ENCODE measurements at places on chromosomes 4 and X.

- no peak for DNase-seq
Measured at GRCh38 chr4:80101792-80102116, 28.7 kb upstream of the ANTXR2 start.

- no peak for DNase-seq
Measured at GRCh38 chr4:10181745-10182445, 65.3 kb upstream of the WDR1 start.

GRCh38 chr4:98490251-98490650, 168.2 kb downstream of the TSPAN5 start:
- no peak for DNase-seq

- DNase-seq, result no peak
Measured at GRCh38 chr4:150960079-150960478, 55.0 kb downstream of the LRBA start.

GRCh38 chr4:87388901-87389300, 2.1 kb downstream of the HSD17B11 start:
- no peak for DNase-seq

GRCh38 chr4:21046141-21046540, 345.9 kb downstream of the PACRGL start:
- no peak for DNase-seq

DNA sequence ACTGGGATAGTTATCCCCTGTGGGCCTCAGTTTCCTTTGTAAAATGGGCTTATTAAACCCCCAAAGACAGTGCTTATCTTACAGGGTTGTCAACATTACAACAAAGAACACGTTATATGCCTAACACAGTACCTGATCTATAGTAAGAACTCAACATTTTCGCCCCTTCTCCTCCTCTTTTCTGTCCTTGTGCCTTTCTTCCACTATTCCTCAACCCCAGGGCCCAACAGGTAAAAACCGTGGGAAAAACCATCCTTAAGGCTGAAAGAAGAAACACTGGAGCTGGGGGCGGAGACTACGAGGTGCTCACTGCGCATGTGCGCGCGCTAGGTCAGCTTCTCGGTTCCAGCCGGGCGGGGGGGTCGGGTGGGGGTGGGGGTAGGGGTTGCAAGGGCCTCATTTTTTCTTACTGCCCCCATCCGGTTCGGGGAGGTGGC, 426 bp upstream of the XIAP start:
- no peak for DNase-seq

GRCh38 chr4:69485130-69485529, 10.6 kb downstream of the UGT2B4 start:
- no peak for DNase-seq

- no peak for DNase-seq
Measured at GRCh38 chr4:129218360-129218759, 122.4 kb downstream of the C4orf33 start.

DNA sequence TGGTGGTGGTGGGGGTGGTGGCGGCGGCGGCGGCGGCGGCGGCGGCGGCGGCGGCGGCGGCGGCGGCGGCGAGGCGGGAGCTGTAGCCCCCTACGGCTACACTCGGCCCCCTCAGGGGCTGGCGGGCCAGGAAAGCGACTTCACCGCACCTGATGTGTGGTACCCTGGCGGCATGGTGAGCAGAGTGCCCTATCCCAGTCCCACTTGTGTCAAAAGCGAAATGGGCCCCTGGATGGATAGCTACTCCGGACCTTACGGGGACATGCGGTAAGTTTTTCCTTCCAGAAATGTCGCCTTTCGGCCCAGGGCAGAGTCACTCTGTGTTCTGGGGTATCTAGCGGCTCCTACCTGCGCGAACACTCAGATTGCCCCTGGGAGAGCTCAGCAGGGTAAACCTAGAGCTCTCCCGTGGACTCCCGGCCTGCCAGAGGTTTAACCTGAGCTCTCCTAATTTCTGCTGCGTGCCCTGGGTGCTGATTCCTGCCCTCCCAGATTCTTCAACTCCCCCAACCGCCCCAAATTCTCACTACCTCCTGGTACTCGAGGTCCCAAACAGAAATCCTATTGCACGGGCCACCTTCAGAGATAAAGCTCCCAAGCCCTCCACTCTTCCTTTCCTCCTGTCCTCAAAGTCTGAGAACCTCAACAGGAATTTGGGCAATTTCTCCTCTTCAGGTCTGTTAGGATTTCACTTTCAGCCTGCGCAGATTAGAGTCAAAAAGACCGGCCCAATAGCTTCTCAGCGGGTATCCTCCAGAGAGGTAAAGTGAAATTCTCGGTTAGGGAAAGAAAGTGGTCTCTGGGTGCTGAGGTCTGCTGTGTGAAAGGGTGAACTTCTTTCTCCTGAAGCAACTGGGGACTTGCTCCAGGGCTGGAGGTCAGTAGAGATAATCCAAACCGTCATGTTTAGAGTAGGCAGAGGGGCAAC, 2.9 kb downstream of the AR start:
- DNase-seq, result no peak

- no peak for DNase-seq
Measured at GRCh38 chrX:18877469-18877868, 106.4 kb downstream of the PHKA2 start.

GRCh38 chr4:172648471-172648870, 520.1 kb upstream of the GALNT7 start:
- no peak for DNase-seq

Measured in stimulated activated CD8-positive, alpha-beta memory T cell treated with anti-CD3 and anti-CD28 coated beads, Interleukin-15, amount 100 ng/mL, for 48 hours (primary cell).